ENCODE measurements at places on chromosomes 12 and 14.
A peak's percentile ranks its signal among the peaks of the same experiment; 100 is the strongest.

GRCh38 chr14:22179190-22179589, 409.8 kb downstream of the DAD1 start:
- no peaks in the 10 kb centered on the region for H3K36me3 ChIP-seq
- H3K27me3 ChIP-seq = no peaks in the 10 kb centered on the region
- peak overlapping the region; percentile 71 for H3K27ac ChIP-seq
- H3K4me3 ChIP-seq = no peak overlapping the region
- peaks cover 37% of the 10 kb centered on the region for H3K4me1 ChIP-seq

- H3K4me1 ChIP-seq = peaks cover 4% of the 10 kb centered on the region
- no peaks in the 10 kb centered on the region for H3K36me3 ChIP-seq
- no peak overlapping the region for H3K4me3 ChIP-seq
- H3K27me3 ChIP-seq = no peaks in the 10 kb centered on the region
Observed at GRCh38 chr14:103892247-103892646, 36.0 kb upstream of the TDRD9 start.

GRCh38 chr12:48016373-48017020, 12.2 kb upstream of the COL2A1 start:
- H3K27ac ChIP-seq = no peak overlapping the region
- no peaks in the 10 kb centered on the region for H3K27me3 ChIP-seq
- no peaks in the 10 kb centered on the region for H3K4me1 ChIP-seq
- no peak overlapping the region for H3K4me3 ChIP-seq
- no peak for DNase-seq

- no peaks in the 10 kb centered on the region for H3K27me3 ChIP-seq
- H3K36me3 ChIP-seq = peaks cover 26% of the 10 kb centered on the region
- DNase-seq = no peak
- H3K27ac ChIP-seq = no peak overlapping the region
- peaks cover 21% of the 10 kb centered on the region for H3K4me1 ChIP-seq
- H3K4me3 ChIP-seq = no peak overlapping the region
Observed at GRCh38 chr14:99514552-99515300, 33.5 kb downstream of the CCNK start.

GRCh38 chr14:59852350-59852749, 18.2 kb downstream of the RTN1 start:
- DNase-seq = no peak
- no peak overlapping the region for H3K27ac ChIP-seq
- H3K27me3 ChIP-seq = no peaks in the 10 kb centered on the region
- no peak overlapping the region for H3K4me3 ChIP-seq

DNA sequence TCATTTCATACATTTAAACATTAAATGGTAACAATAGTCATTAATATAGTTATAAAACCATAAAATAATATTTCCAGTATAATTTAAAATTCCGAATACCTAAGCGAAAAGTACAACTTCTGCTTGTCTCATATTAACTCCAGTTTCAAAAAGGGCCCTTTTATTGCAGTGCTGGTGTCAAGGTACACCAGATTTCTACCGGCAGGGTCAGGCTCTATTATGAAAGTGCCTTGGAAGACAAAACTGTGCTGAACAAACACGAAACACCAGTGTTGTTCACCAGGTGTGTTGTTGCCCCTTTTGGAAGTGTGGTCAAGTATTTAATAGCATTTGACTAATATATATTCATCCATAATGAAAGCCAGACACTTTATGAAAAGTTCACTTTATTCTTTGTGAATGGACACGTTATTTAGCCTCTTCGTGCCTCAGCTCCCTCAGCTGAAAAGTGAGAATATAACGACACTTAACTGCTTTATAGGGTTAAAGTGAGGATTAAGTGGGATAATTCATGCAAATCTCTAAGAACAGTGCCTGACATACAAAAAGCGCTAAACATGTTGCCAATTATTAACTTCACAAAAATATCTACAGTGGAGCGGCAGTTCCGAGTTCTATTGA, 20.3 kb upstream of the GNS start:
- no peaks in the 10 kb centered on the region for H3K36me3 ChIP-seq
- H3K27me3 ChIP-seq = no peaks in the 10 kb centered on the region
- DNase-seq = no peak
- no peak overlapping the region for H3K4me3 ChIP-seq

- H3K27me3 ChIP-seq = no peaks in the 10 kb centered on the region
- no peak for DNase-seq
- peaks cover 4% of the 10 kb centered on the region for H3K4me1 ChIP-seq
Observed at GRCh38 chr14:100654814-100655740, 67.9 kb upstream of the BEGAIN start.

GRCh38 chr12:2057795-2058408, 5.1 kb downstream of the CACNA1C start:
- no peak overlapping the region for H3K4me3 ChIP-seq
- DNase-seq = no peak
- H3K4me1 ChIP-seq = peaks cover 14% of the 10 kb centered on the region
- H3K36me3 ChIP-seq = no peaks in the 10 kb centered on the region
- H3K27me3 ChIP-seq = no peaks in the 10 kb centered on the region

DNA sequence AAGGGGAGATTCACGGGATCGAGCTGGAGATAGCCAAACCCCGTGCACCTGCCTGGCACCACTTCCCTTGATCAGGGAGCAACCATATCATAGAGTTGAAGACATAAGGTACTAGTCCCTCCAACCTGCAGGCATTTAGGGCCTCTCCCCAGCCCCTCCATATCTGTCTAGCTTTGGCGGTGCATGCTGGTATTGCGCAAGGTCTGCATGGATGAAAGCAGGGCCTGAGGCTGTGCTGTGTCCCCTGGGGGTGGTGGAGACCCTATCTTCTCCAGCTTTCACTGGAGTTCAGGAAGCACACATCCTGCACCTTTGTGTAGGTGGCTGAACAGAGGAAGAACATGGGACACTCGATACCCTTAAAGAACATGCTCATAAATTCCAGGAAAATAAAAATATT, 46.9 kb downstream of the KCTD10 start:
- H3K27ac ChIP-seq = no peak overlapping the region
- no peak for DNase-seq
- no peaks in the 10 kb centered on the region for H3K36me3 ChIP-seq
- H3K4me3 ChIP-seq = no peak overlapping the region
- no peaks in the 10 kb centered on the region for H3K27me3 ChIP-seq
- no peaks in the 10 kb centered on the region for H3K4me1 ChIP-seq

- no peak for DNase-seq
- H3K36me3 ChIP-seq = no peaks in the 10 kb centered on the region
- H3K4me3 ChIP-seq = no peak overlapping the region
Observed at GRCh38 chr12:89476904-89477595, 47.5 kb downstream of the GALNT4 start.

DNA sequence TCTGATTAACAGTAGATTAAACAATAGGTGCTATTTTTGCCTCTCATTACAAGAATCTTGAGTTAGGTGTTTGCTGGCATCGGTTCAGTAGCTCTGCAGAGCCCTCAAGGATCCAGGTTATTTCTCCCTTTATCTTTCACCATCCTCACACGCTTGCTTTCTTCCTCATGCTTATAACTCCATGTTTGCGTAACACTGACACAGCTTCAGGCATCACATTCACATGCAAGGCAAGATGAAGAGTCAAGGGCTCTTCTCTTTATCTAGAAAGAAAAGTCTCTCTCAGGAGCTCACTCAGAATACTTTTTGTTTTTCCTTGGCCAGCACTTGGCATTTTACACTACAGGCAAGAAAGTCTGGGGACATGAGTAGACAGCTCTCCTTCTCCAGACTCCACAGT, 24.2 kb upstream of the PTHLH start:
- H3K27ac ChIP-seq = no peak overlapping the region
- no peak overlapping the region for H3K4me3 ChIP-seq
- H3K4me1 ChIP-seq = peaks cover 7% of the 10 kb centered on the region
- H3K27me3 ChIP-seq = no peaks in the 10 kb centered on the region
- no peaks in the 10 kb centered on the region for H3K36me3 ChIP-seq

GRCh38 chr12:82108615-82109014, 249.6 kb downstream of the CCDC59 start:
- no peaks in the 10 kb centered on the region for H3K4me1 ChIP-seq
- H3K4me3 ChIP-seq = no peak overlapping the region
- no peaks in the 10 kb centered on the region for H3K27me3 ChIP-seq
- H3K36me3 ChIP-seq = no peaks in the 10 kb centered on the region
- H3K27ac ChIP-seq = no peak overlapping the region

All from vagina (tissue), 2 donors.